ENCODE measurements at places on chromosomes 7 and 10. TPM values are rescaled to one million over a fixed set of nuclear protein-coding genes. Genes with fewer than 3 reads are reported as not detected.

Gene AKR1C1
- total RNA-seq, result 3.7 TPM

Gene CLEC2L
- total RNA-seq, result 0.50 TPM

- no peak for DNase-seq
Observed at GRCh38 chr10:35493196-35494118, 111.7 kb upstream of the GJD4 start.

- DNase-seq, result no peak
Observed at GRCh38 chr10:117259279-117259678, 18.4 kb downstream of the SLC18A2 start.

Gene CYP2C8
- total RNA-seq, result 2.8 TPM
